ENCODE measurements at places on chromosomes 6 and 20.

DNA sequence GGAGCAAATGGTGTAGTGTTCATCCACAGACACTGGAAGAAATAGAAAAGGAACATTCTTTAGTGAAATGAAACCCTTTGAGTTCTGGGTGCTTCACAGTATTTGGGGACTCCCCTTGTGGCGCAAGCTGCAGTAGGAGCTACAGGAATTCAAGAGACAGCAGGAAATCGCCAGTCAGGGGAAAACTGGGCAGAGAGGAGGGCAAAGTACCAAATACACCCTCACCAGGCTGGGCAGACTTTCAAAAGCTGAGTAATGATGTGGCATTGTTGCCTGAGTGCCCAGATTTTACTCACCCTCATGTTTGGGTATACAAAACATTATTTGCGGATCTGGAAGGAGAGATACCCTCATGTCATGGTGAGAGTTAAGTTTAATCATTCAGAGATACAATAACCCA, 97.9 kb downstream of the SOD2 start:
- DNase-seq, result no peak

- no peak for DNase-seq
Observed at GRCh38 chr6:150894191-150894744, 28.8 kb downstream of the MTHFD1L start.

GRCh38 chr6:163133017-163133416, 281.5 kb upstream of the QKI start:
- no peak for DNase-seq

- DNase-seq, result no peak
Observed at GRCh38 chr6:168039849-168040248, 39.2 kb downstream of the FRMD1 start.

GRCh38 chr6:163180874-163181541, 233.5 kb upstream of the QKI start:
- no peak for DNase-seq

DNA sequence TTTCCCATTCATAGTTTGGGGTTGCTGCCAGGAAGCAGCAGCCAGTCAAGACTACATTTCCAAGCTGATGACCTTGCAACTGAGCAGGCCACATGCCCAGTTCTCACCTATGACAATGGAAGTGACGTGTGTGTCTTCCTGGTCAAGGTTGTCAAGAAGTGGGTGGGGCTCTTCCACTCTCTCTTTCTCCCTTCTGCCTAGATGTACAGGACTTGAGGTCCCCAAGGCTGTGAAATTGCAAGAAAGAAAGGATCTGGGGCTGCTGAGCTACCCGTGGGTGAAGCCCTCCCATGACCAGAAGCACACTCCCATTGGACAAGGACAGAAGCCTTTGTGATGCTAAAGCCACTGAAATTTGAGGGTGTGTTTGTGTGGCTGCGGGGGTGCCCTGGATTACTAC, 175.1 kb downstream of the LINC00237 start:
- DNase-seq, result no peak

GRCh38 chr6:27332692-27333641, 20.9 kb upstream of the POM121L2 start:
- DNase-seq, result peak; percentile 3

- DNase-seq, result no peak
Observed at GRCh38 chr6:110738899-110739365, 76.3 kb downstream of the CDK19 start.

- no peak for DNase-seq
Observed at GRCh38 chr6:102798636-102799035, 1405.1 kb downstream of the GRIK2 start.

DNA sequence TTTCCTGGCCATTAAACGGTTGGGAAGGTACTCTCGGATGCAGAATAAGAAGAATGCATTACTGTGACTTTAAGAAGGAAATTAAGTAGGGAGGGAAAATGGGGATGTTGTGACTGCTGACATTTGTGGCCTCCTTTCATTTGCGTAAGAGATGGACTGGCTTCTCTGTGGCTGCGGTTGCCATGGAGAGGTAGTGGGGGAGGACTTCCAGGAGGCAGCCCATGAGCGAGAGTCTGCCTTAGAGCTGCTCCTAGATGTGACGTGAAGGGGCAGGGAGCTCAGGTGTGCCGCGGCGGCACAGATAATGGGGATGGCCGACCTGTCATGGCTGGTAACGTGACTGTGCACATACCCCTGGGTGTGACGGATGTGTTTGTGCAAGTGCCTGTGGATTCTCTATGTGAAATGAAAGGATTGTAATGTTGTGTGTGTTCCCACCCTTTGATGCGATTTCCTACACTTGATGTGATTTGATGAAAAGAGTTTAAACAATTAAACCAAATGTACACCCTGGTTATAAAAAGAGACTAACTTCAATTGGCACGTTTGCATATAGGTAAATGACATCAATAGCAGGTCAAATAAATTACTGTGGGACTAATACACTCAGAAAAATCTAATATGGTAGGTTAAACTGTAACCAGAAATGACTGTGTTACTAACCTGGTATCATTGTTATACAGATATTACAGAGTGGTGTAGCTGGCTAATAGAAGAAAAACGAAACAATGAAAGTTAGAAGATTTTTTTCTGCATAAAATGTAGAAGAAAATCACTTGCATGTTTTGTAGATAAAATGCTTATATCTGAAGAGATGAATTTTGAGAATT, 48.9 kb downstream of the HIVEP1 start:
- DNase-seq, result peak; percentile 74

DNA sequence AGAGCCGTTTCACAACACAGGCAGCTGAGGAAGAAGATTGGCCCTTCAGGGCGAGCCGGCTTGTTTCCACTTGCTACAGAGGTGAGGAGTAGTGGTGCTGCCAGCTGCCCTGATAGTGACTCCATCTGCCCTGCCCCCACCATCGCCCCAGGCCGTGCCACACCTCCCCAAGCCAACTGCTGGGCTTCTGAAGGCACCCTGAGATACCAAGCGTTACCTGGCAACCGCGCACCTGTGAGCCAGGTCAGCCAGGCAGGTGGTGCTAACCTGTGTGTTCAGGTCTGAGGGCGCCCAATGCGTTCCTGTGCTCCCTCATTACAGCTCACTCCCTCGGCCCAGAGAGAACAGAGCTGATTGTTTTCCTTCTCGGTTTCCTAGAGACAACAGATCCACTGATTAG, 299.1 kb upstream of the ID4 start:
- DNase-seq, result no peak

Data from stimulated activated CD8-positive, alpha-beta memory T cell treated with anti-CD3 and anti-CD28 coated beads, Interleukin-15, amount 100 ng/mL, for 48 hours (primary cell).